SHP77 treated with DMSO at 0.1 percent for 48 hours (cell line): ENCODE measurements at places on chromosomes 11 and 22.

DNA sequence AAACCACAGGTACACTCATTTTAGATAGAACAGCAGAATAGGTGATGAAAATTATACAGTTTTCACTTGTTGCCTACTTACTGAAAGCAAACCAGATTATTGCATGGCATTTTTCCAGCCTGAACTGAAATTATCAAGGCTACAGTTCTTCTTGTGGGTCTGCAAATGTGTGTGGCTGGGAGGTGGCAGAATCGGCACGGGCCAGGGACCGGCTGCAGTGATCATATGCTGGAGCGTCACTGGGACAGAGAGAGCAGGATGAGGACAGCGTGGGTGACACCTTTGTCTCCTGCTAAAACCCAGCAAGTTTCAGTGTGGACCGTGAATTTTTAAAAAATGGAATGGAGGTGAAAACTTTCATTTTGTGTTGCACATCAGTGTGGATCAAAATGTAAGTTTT lies 59.3 kb upstream of the PITPNB start:
- DNase-seq = no peak

- DNase-seq = no peak
These were observed 9.6 kb downstream of the DENND6B start for GRCh38 chr22:50317178-50317577.

DNA sequence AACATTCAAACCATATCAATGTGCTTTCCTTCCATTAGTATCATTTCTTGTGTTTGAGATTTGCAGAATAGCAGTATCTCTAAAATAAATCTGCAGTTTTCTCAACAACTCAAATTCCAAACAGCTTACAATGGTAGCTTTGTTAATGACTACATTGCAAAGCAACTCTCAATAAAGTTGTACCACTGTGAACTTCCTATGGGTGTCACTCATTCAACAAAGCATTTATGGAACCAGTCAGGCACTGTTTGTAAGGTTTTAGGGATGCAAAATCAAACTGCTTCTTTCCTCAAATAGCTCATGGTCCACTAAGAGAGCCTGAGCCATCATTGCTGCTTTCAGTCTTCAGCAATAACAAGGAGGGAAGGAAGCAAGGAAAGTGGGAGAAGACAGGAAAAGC lies 91.0 kb downstream of the CCDC83 start:
- DNase-seq = no peak

GRCh38 chr11:110859998-110860397 lies 147.8 kb upstream of the ARHGAP20 start:
- DNase-seq = no peak

- no peak for DNase-seq
These were observed 3.4 kb downstream of the EMID1 start for GRCh38 chr22:29208879-29209623.

- DNase-seq = no peak
These were observed 18.5 kb downstream of the SERPIND1 start for GRCh38 chr22:20792221-20792965.

- no peak for DNase-seq
These were observed 1485.7 kb downstream of the BRD1 start for GRCh38 chr22:48342016-48342415.

GRCh38 chr22:26548984-26549383 lies 36.7 kb upstream of the TFIP11 start:
- no peak for DNase-seq

DNA sequence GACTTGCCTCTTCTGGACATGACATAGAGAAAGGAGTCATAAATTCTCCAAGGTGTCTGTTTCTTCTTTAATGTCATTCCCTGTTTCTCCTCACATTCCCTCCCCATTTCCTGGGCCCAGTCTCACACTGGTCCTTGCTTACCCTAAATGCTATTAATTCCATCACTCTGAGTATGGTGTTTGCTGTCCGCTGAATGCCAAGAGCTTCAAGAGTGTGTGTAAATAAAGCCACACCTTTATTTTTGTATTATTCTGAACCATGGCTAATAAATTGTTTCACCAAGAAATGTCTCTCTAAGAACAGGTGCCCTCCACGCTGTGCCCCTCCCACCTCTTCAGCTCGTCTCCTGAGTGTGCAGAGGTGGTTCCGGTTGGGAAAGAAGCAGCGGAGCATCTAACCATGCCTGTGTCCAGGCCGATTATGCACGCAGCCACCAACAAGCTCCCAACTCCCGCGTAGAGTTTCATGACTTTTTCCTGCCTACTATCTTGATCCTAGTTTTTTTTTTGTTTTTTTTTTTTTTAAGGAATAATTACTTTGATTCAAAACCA lies 8.6 kb downstream of the TMEM121B start:
- no peak for DNase-seq

- DNase-seq = no peak
These were observed 15.7 kb upstream of the FBXO3 start for GRCh38 chr11:33790040-33790439.

- DNase-seq = no peak
These were observed 10.4 kb downstream of the MYRF start for GRCh38 chr11:61762798-61763197.

DNA sequence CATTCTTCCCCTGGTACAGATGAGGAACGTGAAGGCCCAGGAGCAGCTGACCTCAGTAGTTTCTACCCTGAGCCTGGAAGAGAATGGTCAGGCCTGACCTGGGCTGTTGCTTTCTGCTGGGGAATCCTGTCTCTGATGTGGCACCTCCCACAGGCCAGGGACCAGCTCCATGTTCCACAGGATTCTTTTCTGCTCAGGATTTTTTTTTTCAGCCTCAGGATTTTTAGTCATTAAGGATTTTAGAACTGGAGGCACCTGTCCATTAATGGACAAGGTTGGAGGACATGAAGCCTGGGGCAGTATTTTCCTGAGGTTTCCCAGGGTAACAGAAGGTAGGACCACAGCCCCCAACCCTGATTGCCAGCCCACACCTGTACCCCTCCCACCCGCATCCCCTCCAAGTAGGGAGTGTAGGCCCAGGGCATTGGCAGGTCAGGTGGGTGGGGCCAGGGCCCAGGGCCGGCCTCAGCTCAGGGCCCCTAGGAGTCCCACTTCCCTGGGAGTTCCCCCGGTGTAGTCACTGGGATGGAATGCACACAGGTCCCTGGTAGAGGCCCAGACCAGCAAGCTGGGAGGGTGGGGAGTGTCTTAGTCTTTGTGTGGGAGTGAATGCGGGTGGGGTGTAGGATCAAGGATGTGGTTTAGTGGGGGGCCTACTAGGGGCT lies 16.1 kb downstream of the BIK start:
- DNase-seq = no peak

DNA sequence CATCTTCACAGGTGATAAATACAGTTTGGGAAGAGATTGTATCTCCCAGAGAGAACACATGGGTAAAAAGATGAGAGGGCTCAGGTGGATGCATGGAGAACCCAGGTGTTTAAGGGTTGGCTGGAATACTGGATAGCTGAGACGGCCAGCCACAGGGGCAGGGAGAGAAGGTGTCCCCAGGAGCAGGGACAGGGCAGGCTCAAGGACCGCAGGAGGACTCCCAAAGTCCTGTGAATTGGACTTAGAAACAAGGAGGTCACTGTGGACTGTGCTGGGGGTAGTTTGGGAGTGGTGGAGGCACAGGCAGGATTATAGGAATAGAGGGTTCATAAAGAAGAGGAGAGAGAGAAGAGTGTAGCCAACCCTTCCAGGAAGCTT lies 103.8 kb upstream of the PARVA start:
- DNase-seq = no peak

- DNase-seq = no peak
These were observed 31.3 kb downstream of the LRRC10B start for GRCh38 chr11:61539831-61540357.

GRCh38 chr11:115590254-115590653 lies 86.0 kb upstream of the CADM1 start:
- DNase-seq = no peak

DNA sequence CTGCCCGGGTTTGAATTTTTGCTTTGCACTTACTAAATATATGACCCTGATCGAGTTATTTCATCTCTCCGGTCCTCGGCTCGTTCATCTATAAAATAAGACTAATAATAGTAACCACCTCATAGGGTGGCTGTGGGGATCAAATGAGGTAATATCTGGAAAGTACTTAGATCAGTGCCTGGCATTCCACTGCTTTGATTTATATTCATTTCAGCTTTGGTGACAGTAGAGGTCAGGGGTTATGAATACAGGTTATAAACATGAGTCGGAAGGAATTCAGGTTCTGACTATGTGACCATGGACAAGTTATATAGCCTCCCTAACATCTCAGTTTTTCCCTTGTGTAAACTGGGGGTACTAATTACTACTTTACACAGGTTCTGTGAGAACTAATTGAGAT lies 2.9 kb upstream of the TEAD1 start:
- no peak for DNase-seq

GRCh38 chr22:19903031-19903430 lies 38.5 kb upstream of the COMT start:
- no peak for DNase-seq

- DNase-seq = no peak
These were observed 215.2 kb upstream of the CHORDC1 start for GRCh38 chr11:90438069-90438468.
